DMS79 treated with DMSO at 0.1 percent for 48 hours (cell line): ENCODE measurements at places on chromosomes 13 and 19.
A peak's percentile ranks its signal among the peaks of the same experiment; 100 is the strongest.

- DNase-seq: no peak
These were observed 19.2 kb upstream of the ZC3H13 start for GRCh38 chr13:46071590-46072249.

GRCh38 chr19:54230031-54230430 is 7.2 kb upstream of the LILRB3 start:
- DNase-seq: no peak

- DNase-seq: no peak
These were observed 16.8 kb downstream of the ZNF586 start for GRCh38 chr19:57786286-57786685.

- DNase-seq: no peak
These were observed 72.4 kb downstream of the COL4A1 start for GRCh38 chr13:110234532-110234931.

- no peak for DNase-seq
These were observed 483.2 kb downstream of the EFNB2 start for GRCh38 chr13:106052200-106052767.

- peak; percentile 74 for DNase-seq
These were observed 677 bp downstream of the TGDS start for GRCh38 chr13:94595001-94595949.

GRCh38 chr19:45161738-45162607 is 1.2 kb upstream of the NKPD1 start:
- DNase-seq: no peak

GRCh38 chr19:5857203-5858081 is 6.2 kb upstream of the FUT3 start:
- DNase-seq: no peak

DNA sequence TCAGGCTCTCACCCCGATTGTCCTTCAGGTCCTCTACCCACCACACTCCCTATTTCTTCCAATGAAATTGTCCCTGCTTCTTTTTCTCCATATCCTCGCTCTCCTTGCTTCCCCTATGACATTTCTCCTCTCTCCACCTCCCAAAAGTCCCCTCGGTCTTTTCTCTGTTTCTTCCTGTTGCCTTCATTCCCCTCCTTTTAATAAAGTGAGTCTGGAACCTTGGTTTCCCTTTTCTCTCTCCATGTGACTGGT is 676 bp upstream of the ZNF574 start:
- DNase-seq: peak; percentile 73

- no peak for DNase-seq
These were observed 17.1 kb downstream of the IGFL3 start for GRCh38 chr19:46107371-46107770.

- no peak for DNase-seq
These were observed 66.1 kb downstream of the ZNF486 start for GRCh38 chr19:20233105-20233504.

- DNase-seq: no peak
These were observed 1268.7 kb upstream of the PCDH20 start for GRCh38 chr13:62684359-62684758.

GRCh38 chr13:29543230-29544215 is 52.0 kb downstream of the SLC7A1 start:
- DNase-seq: no peak

DNA sequence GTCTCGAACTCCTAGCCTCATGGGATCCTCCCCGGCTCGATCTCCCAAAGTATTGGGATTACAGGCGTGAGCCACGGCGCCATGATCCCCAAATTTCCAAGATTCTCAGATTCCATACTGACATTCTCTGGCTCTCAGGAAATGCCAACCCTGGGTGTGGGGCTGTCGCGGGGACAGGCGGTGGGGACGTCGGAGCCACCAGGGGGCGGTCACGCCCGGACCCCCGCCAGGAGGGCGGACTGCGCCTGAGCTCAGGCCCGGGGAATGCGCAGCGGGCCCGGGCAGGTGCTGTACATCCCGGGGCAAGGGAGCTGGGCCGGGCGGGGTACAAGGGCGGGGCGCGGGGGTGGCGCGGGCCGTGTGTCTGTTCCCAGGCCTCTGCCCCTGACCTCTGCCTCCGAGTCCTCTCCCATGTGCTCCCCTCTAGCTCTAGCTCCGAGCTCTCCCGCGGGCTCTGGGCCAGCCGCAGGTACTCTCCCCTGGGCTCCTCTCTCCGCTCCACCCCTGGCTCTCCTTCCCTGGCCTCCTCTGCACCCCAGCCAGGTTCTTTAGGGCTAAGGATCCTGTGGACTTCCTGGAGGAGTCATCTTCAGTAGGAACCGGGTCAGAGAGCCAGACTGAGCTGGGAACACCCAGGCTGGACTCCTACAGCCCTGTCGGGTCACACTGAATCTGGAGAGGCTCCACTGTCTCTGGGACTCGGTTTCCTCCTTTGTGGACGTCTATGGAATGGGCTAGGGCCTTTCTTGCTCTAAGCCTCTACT is 2.4 kb downstream of the PPP1R13L start:
- DNase-seq: no peak

DNA sequence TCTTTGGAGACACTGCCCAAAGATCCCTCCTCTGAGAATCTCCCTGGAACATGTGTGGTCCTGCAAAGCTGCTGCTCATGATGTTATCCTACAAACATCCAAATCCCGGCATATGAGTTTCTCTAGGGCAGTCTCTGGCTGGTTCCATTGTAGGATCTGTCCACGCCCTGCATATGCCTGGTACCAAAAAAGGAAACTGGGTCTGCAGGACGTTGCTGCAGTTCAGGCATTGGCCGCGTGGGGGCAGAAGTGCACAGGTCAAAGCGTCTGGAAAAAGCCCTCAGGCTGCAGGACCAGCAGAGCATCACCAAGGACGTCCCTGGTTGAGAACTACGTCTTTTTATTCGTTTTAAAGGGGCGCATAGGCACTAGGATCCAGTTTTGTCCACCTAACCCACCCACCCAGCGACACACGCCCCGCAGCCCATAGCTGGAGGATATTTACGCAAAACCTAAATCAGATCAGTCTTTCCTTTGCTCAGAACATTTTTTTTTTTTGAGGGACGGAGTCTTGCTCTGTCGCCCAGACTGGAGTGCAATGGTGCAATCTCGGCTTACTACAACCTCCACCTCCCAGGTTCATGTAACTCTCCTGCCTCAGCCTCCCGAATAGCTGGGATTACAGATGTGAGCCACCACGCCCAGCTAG is 12.9 kb upstream of the ZNF564 start:
- DNase-seq: peak; percentile 77

GRCh38 chr13:88752041-88752440 is 1080.9 kb downstream of the SLITRK5 start:
- no peak for DNase-seq
